Activated CD8-positive, alpha-beta T cell treated with anti-CD3 and anti-CD28 coated beads for 36 hours (primary cell): ENCODE measurements at places on chromosomes 6 and 20.
A peak's percentile ranks its signal among the peaks of the same experiment; 100 is the strongest.

GRCh38 chr6:13526727-13527670 is 39.6 kb upstream of the GFOD1 start:
- DNase-seq = peak; percentile 58

DNA sequence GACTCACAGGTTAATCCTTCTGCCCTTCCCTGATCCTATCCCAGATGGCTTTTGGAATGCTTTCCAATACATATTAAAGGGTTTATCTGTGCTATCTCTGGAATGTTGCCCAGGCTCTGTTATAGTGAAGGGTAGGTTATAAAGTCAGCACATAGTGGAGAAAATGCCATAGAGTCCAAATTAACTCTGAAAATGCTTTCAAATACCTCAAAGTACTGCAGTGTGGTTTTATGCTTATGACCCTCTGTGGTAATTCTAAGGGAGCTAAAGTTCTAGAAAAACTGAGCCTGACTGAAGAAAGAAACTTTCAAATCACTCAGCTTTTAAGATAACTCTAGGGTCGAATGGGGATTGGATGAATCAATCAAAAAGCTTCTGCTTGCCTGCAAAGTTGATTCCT is 159.8 kb downstream of the PLCB1 start:
- DNase-seq = no peak

- DNase-seq = peak; percentile 34
These were observed 833 bp downstream of the RAB5IF start for GRCh38 chr20:36606158-36607066.

DNA sequence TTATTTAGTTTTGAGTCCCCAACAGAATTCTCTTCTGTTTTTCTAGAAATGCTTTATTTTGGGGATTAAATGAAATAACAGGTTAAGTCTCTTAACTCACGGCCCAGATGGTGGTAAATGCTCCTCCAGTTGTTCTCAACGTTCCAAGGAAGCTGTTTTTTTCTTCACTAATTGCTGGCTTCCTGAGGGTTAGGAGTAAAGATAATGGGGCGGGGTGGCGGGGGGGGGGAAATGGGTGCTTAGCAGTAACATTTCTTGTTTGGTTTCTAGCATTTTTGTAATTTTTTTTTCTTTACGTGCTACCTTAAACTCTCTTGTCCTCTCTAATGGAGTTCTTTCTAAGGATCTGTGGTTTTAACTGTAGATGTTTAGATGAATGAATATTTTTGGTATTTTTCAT is 2.2 kb downstream of the SRSF3 start:
- no peak for DNase-seq

GRCh38 chr20:32810941-32811340 is 8.8 kb upstream of the MAPRE1 start:
- DNase-seq = no peak

DNA sequence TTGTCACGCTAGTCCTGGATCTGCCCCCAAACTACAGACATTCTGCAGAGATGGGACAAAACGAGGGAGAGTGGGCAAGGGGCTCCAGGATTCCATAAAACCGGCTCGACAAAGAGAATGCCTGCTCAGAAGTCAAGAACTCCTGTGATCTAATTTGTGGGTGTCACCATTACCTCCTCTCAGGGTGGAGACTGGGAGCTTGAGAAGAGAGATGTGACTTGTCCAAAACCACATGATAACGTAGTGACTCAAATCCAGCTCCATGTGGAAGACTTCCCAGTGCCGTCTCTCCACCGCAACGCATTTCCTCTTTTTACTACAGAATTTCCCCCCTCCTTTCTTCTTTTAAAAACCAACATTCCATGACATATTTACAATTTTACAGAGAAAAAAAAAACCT is 44.3 kb downstream of the TRERF1 start:
- no peak for DNase-seq

DNA sequence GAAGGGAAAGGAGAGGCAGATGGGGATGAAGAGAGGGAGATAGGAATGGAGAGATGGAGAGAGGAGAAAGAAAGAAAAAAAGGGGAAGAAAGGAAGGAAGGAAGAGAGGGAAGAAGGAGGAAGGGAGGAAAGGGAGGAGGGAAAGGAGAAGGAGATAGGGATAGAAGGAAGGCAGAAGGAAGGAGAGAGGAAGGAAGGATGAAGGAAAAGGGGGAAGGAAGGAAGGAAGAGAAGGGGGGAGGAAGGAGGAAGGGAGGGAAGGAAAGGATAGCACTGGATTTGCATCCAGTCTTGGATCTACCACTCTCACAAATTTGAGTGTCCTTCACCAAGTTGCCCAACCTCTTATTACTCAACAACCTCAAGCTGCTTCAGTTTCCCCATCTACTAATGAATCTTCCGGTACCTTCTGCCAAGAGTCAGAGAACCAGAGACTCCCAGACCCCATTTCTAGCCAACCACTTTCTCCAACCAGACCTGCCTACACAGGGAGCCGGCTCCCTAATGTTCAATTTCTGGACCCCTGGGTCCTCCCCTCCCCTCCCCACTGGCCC is 79.7 kb upstream of the FOXP4 start:
- DNase-seq = no peak

- DNase-seq = no peak
These were observed 67.4 kb downstream of the IGF2R start for GRCh38 chr6:160036331-160036695.

DNA sequence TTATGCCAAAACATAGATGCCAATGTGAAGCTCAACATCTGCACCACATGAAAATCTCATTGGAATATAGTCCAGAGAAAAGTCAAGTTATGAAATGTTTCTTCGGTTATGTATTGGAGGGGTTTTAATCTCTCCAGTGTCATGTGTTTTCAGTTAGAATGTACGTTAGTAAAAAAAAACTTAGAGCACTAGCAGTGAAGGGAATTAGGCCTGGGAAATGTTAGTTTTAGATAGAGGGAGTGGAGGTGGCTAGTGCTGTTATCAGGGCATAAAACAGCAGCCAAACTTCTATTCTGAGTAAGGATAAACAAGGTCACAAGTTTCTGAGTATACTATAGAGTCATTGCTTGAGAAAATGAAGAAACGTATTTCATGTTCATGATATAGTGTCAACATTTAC is 42.9 kb downstream of the HDGFL1 start:
- DNase-seq = no peak

- DNase-seq = peak; percentile 35
These were observed 30.0 kb downstream of the ALDH5A1 start for GRCh38 chr6:24524805-24525204.

DNA sequence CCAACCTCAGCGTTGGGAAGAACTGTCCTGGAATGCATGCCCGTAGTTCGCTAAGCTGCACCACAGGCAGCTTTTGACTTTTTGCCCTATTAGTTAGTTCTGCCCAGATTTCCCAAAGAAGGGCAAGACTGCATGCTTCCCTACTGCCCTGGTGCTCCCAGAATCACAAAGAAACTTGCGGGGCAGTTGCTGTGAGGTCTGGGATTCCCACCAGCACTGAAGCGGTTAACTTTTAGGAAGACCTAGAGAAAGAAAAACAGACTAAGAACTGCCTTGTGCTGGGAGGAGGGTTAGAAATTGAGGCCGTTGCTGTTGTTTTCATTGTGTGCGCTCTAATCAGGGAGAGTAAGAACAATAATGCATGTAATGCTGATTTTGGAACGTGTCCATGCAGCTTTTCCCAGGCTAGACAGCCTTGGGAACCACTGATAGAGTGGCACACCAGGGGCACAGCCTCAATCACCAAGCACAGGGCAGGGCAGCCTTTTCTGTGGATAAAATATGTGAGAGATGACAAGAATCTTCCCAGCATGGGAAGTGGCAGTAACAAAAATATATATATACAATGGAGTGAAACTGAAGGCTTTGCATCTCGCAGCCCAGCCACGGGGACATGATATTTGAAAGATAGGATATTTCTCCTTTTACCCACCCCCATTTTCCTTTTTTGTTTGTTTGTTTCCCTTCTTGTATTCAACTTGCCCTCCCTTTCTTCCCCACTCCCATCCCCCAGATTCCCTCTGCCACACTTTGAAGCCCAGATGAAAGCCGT is 137.7 kb upstream of the HEY2 start:
- DNase-seq = no peak

DNA sequence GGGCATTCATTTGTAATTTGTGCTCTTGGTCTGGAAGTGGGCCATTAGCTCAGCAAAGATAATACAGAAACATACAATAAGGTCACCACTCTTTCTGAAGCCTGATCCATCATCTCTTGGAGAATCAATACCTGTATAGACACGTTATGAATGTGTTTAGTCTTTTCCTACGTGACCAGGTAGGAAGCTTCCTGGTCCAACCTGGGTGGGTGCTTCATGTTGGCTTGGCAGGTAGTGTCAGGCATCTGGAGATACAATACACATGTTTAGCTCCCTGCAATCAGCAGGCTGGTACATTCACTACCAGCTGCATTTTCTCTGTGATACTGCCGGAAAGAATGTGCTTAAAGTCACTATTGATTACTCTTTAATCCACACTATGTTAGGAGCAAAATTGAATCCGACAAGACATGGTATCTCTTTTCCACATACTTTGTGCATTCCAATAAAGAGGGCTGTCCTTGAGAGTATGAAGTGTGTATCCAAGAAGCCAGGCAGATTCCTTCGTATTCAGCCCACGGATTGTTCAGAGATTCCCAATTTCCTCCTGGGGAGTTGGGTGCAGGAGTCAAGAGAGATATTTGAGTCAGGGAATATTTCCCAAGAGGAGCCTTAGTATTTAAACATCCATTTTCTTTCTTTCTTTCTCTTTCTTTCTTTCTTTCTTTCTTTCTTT is 49.9 kb upstream of the RANBP9 start:
- DNase-seq = no peak

DNA sequence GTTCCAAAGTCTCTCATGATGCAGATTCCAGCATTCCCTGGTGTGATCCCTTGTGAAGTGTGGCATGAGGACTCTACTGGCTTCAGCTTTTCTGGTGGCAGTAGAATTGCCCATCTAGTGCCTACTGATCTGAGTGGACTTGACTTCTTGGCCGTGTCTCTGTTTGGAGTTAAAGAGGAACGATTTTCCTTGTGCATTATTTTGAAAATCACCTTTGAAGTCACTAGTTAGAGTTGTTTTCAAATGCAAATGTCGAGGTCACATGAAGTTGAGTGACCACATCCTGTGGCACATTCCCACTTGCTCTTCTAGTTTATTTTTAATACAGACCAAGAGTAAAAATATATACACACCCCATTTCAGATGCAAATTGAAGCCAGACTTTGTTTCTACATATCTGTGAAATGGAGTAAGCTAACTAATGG is 270.7 kb upstream of the TAB2 start:
- peak; percentile 51 for DNase-seq

DNA sequence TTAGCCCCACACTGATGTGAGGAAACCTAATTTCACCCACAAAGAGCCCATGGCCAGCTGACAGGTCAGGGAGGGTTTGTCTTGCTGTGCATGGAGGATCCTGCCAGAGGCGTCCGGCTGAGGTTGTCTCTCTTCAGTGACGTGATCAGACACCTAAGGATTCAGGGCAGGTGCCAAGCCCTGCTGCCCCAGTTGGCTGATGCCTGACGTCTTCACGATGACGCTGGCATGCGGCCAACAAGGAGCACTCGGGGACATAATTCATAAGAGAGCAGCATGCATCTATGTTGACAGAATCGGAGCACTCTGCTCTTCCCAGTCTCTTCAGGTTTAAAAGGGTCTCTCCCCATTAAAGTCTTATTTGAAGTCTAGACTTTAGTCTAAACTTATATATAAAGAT is 47.8 kb downstream of the PSMB1 start:
- no peak for DNase-seq

GRCh38 chr6:137874204-137875057 is 7.4 kb downstream of the TNFAIP3 start:
- DNase-seq = no peak

DNA sequence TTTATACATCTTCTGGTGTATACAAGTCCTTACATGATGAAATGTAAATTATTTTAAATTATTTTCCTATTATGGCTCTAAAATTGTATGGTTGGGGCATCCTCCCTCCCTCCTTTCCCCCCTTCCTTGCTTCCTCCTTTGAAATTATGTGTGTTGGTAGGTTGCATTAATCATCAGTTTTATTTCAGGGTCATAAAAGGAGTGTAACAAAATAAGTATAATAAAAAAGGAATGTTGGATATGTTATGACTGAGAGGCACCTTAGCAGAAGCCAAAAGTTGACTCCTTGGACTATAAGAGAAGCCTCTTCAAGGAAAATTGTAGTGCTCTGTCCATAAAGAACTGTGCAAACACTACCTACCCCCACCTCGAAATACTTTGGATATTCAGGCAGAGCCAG is 46.6 kb upstream of the PTPRK start:
- no peak for DNase-seq

- DNase-seq = no peak
These were observed 60.2 kb downstream of the TFAP2C start for GRCh38 chr20:56689318-56689717.

DNA sequence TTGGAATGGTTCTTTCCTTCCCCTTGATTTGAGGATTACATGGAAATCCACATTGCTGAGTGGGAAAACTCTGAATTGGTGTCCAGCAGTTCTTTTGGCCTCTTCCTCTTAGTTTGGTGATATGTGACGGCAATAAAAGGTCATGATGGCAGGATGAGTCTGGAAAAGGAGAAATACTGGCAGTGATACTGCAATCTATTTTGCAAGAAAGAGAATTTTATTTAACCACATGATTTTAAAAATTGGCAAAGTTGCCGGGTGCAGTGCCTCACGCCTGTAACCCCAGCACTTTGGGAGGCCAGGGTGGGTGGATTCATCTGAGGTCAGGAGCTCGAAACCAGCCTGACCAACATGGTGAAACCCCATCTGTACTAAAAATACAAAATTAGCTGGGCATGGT is 73.1 kb downstream of the ADTRP start:
- no peak for DNase-seq

DNA sequence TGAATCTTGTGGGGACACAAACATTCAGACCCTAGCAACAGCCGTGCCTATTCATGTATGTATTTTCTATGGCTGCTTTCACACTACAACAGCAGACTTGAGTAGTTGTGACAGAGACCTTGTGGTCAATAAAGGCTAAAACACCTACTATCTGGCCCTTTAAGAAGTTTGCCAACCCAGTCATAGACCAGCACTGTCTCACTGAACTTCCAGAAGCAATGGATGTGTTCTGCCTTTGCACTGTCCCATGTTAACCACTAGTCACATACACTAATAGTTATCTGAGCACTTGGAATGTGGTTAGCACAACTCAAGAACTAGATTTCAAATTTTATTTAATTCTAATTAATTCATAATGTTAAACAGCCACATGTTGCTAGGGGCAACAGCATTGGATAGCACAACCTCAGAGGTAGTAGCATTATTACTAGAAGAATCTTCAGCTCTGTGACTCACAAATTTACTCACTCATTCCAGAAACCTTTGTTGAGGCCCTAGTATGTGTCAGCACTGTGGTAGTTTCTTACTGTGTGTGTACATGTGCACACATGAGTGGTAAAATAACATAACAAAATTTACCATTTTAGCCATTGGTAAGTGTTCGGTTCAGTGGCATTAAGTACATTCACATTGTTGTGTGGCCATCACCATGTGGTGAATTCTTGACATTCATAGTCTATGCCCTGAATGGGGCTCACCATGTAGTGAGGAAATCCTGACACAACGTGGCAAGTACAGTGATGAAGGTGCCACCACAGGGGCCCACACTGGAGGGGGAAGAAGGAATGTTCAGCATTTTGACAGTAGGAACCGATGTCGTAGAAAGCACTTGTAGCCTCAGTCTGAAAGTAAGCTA is 107.3 kb downstream of the CEP57L1 start:
- DNase-seq = peak; percentile 47
